ENCODE measurements at places on chromosomes 5 and 9.

DNA sequence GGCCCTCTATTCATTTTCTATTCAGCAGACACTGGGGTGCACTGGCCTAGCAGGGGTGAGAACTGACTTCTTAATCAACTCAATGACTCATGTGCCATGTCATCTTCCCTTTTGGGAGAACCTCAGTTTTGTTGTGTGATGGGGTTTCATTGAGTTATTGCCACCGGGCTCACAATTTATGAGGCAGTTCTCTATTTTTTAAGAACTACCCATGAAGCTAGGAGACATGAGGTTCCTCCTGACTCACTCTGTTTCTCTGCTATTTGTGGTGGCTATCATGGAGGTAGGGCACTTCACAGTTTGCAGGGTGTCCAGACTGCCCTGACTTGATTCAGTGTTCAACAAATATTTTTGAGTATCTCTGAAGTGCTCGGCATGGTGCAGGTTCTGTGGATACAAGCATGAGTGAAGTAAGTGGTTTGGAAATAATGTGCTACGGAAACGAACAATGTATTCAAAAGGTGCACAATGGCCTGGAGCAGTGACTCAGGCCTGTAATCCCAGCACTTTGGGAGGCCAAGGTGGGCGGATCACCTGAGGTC lies 39.3 kb downstream of the SPARC start:
- DNase-seq: no peak

- DNase-seq: no peak
These were observed 368 bp downstream of the SURF1 start for GRCh38 chr9:133355881-133356357.

GRCh38 chr5:137072361-137073115 lies 426.6 kb downstream of the SPOCK1 start:
- DNase-seq: no peak

- DNase-seq: no peak
These were observed 16.9 kb downstream of the BASP1 start for GRCh38 chr5:17234374-17234773.

DNA sequence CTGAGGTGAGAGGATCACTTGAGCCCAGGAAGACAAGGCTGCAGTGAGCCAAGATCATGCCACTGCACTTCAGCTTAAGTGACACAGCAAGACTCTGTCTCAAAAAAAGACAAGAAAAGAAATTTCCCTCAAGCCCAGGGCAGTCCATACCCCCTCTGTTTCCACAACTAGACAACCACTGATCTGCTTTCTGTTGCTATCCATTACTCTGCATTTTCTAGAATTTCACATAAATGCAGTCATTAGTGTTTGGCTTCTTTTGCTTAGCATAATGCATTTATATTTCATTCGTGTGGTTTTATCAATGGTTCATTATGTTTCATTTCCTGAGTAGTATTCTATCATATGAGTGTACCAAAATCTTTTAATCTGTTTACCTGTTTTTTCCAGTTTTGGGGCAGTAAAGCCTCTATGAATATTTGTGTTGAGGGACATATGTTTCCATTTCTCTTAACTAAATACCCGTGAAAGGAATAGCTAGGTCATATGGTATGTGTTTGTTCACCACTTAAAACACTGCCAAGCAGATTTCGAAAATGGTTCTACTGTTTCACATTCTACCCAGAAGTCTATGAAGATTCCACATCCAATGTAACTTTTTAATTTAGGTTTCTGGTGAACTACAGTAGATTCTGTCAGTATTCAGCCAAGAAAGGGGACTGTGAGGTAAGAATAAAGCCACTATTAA lies 271.8 kb downstream of the ZNF608 start:
- DNase-seq: no peak

GRCh38 chr5:175393897-175394296 lies 50.1 kb downstream of the DRD1 start:
- DNase-seq: no peak

DNA sequence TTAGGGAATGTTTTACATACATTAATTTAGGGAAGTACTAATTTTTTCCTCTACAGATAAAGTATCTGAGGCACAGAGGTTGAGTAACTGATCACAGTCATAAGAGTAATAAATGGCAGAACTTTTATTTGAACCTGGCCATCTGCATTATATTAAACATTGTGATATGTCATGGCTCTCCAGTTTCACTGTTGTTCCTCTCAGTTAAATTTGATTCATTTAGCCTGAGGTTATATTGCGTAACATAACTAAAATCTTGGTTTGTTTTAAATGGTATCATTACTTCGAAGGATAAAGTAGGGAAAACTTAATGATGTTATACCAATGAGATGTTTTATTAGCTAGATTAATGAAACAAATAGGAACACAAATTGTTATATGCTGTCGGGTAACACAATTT lies 284.4 kb downstream of the KDM4C start:
- no peak for DNase-seq

GRCh38 chr9:88817628-88818027 lies 173.6 kb upstream of the S1PR3 start:
- no peak for DNase-seq

- DNase-seq: no peak
These were observed 126.5 kb downstream of the MYO10 start for GRCh38 chr5:16809395-16810207.

- no peak for DNase-seq
These were observed 30.4 kb downstream of the MVB12B start for GRCh38 chr9:126357074-126357473.

DNA sequence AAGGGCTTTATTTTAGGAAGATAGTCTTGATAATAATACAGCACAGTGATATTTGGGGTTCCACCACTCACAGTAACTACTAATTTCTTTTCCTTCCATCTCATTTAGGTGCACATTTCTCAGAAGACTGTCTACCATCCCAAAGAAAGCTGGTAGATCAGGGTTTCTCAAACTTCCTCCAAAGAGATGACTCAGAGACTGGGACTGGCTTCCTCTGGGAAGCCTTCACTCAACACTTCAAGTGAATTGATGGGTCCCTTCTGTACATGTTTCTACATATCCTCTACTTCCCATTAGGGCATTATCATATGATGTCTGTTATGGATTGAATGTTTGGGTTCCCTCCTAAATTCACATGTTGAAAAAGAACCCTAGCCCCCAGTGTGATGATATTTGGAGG lies 138.5 kb downstream of the SPOCK1 start:
- no peak for DNase-seq

- peak; percentile 79 for DNase-seq
These were observed 157.1 kb downstream of the ARRDC3 start for GRCh38 chr5:91225848-91226686.

DNA sequence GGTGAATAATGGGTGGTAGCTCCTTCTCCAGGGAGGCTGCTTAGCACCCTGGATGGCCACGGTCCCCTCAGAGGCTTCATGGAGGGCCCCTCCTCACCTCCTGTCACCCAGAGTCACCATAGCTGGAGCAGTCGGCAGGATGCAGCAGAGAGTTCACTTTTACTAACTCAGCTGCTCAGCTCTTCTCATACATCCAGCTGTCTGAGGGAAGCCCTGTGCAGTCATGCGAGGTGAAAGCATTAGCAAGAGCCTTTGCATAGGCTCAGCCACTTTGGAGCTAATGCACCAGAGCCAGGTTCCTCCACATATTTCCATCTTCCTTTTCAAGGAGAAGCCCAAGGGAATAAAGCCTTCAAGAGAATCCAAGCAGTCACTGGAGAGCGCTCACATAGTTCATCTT lies 499.2 kb downstream of the BNC2 start:
- DNase-seq: no peak

GRCh38 chr9:30718483-30718882 lies 1666.0 kb upstream of the ACO1 start:
- DNase-seq: no peak

- no peak for DNase-seq
These were observed 135.9 kb downstream of the RNF180 start for GRCh38 chr5:64301566-64301965.

DNA sequence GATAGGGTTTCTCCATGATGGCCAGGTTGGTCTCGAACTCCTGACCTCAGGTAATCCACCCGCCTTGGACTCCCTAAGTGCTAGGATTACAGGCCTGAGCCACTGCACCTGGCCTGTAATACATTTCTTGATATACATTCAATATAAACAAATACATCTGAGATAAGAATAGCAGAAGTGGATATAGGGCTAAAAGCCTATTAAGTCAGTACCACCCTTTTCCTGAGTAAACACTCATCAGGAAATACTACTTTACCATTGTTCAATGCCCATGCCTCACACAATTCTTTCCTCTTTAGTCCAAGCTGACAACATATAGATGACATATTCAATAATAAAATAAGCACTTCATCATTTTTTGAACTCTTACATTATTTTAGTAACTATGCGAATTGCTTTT lies 64.8 kb downstream of the MRPS27 start:
- DNase-seq: no peak

- DNase-seq: no peak
These were observed 115.4 kb downstream of the EGFLAM start for GRCh38 chr5:38373743-38374142.

- no peak for DNase-seq
These were observed 416.5 kb downstream of the MLLT3 start for GRCh38 chr9:20205821-20206220.

- DNase-seq: no peak
These were observed 1.2 kb downstream of the SLC31A2 start for GRCh38 chr9:113151696-113152630.

- DNase-seq: no peak
These were observed 38.8 kb downstream of the INSYN2B start for GRCh38 chr5:169941542-169941941.

GRCh38 chr5:102797322-102797884 lies 42.3 kb downstream of the PAM start:
- DNase-seq: no peak

- DNase-seq: no peak
These were observed 91.8 kb upstream of the CACNA1B start for GRCh38 chr9:137785704-137786161.

DNA sequence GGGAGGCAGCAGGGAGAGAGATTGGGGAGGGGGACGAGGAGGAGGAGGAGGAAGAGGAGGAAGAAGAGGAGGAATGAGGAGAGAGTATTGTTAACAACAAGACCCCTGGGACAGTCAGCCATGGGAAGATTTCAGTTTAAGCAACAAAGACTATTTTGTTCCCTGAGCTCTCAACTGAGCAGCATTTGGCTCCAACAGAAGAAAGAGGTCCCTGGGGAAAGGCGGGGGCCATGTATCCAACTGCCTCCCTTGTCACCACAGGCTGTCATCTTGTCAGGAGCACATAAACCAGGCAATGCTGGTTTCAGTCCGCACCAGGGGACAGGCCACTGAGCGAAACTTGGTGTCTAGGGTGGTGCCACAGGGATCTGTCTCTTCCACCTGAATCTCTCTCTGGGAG lies 316.1 kb downstream of the TLE1 start:
- DNase-seq: no peak

DNA sequence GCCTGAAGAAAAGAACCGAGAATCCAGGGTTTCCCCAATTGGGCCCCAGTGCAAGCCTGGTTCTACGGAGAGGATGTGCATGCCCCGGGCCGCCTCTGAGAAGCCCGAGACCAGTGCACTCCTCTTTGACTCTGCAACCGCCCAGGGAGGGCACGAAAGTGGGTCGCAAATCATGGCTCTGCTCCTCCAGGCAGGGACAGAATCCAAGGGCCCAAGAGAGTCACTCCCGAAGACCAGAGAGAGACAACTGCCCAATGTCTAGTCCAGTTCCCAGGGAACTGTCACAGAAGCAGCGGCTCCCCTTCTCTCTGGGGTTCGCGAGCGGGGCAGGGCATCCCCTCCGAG lies 107.8 kb downstream of the PSD2 start:
- no peak for DNase-seq

GRCh38 chr9:6565312-6565711 lies 80.2 kb downstream of the GLDC start:
- DNase-seq: no peak

- no peak for DNase-seq
These were observed 44.7 kb upstream of the MYOT start for GRCh38 chr5:137822984-137823383.

DNA sequence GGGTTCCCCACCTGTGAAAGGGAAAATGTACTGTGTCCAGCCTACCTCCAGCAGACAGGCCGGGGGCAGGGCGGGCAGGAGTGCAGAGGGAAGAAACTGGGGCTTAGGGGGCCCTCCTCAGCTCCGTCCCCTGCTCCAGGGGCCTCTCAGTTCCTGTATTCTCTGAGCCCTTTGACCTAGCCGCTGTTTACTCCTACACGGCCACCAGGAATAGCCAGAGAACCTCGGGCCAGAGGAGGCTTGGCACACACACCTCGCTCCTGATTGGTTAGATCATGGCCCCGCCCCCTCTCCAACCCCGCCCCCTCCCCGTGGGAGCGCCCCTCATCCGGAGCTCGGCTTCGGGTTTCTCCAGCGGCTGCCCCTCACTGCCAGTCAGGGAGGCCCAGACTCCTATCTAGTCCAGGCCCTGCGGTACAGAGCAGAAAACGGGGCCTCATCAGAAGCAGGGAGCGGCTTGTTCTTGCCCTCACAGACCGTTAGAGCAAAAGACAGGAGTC lies 2.2 kb downstream of the ST6GALNAC6 start:
- DNase-seq: peak; percentile 58

- DNase-seq: no peak
These were observed 154.6 kb upstream of the NR3C1 start for GRCh38 chr5:143558048-143558447.

GRCh38 chr5:41264019-41264418 lies 50.7 kb upstream of the C6 start:
- no peak for DNase-seq

- DNase-seq: no peak
These were observed 40.8 kb upstream of the SPATA31C2 start for GRCh38 chr9:88179062-88179521.

GRCh38 chr5:172106511-172107356 lies 81.3 kb downstream of the STK10 start:
- peak; percentile 76 for DNase-seq

All from CD4-positive, alpha-beta T cell treated with Interleukin-17A for 4 hours (primary cell).